Activated naive CD4-positive, alpha-beta T cell (primary cell): ENCODE measurements at places on chromosomes 3 and 15.

DNA sequence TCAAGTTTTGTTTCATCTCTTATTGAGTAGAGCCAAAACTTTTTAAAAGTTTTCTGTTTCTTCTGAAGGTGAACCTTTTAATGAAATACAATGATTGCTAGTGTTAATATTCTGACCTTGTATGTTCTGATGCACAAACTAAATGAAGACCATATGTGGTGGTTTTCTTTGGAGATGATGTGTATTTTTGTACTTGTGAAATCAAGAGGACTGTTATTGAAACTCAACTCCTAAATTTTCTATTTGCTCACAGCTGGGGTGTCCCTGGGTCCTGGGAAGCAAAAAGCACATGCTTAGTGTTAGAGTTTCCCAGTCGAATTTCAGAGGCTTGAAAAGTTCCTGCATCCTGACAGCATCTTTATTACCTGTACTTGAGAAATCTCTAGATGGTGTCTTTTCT lies 1185.8 kb upstream of the ALCAM start:
- no peak for DNase-seq

DNA sequence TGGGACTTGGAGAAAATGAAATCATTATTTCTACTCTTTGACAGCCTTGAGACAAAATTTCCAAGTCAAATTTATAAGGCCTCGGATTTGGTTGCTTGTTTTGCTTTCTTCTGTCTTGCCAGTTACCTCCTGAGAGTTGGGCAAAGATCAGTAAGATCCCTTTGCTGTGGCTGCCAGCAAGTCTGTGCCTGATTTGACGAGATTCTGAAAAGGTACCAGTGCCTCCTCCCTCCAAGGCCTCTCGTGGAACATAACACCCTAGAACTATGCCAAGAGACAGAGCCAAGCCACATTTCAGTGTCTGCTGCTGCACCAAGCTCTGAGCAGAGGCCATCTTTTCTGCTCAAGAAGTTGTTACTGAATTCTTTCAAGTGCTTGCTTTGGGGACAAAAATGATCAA lies 61.0 kb downstream of the GTPBP8 start:
- no peak for DNase-seq

GRCh38 chr3:60630953-60631352 lies 620.3 kb downstream of the FHIT start:
- DNase-seq = no peak

DNA sequence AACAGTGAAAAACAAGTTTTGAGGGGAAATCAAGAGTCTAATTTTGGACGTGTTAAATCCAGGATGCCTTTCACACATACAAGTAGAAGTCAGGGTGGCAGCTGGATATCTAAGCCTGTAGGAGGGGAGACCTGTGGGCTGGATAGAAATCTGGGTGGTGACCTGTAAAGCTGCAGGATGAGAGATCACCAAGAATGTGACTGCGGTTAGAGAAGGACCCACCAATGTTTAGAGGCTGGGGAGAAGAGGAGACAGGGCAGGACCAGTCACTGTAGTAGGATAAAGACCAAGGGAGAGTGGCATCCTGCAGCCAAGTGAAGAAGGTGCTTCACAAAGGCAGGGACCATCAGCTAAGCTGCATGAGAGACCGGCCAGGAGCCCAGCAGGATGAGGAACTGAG lies 36.2 kb downstream of the MRAS start:
- DNase-seq = no peak

- no peak for DNase-seq
Observed at GRCh38 chr3:116007000-116007399, 383.7 kb downstream of the GAP43 start.

GRCh38 chr3:69164296-69164695 lies 41.9 kb upstream of the LMOD3 start:
- no peak for DNase-seq

DNA sequence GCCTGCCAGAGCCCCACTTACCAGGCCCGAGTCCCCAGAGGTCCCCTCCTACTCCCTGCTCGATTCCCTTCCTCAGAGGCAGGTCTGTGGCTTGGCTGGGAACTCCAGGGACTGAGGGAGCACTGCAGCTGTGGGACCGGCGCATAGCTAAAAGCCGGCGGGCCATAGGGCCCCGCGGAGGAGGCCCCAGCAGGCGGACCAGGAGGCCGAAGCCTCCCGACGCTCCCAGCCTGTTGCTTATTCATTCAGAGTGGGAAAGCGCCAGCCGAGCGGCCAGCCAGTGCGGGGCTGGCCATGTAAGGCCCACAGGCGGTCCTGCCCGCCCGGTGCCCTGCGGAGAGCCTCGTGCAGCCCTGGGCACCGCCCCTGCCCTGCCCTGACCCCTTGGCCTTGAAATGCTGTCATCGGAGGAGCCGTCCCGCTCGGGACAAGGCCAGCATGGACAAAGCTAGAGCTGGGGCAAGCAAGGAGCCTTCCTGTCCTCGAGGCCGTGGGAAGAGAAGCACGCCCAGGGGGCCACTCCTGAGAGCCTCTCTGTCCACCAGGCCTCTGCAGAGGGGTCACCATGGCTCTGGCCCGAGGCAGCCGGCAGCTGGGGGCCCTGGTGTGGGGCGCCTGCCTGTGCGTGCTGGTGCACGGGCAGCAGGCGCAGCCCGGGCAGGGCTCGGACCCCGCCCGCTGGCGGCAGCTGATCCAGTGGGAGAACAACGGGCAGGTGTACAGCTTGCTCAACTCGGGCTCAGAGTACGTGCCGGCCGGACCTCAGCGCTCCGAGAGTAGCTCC lies at the start of gene LOXL1:
Gene LOXL1 (plus strand): TSS at position 244 of the 784 bp plus-strand sequence. CDS start 322 bp downstream, at position 566.
- no peak for DNase-seq

DNA sequence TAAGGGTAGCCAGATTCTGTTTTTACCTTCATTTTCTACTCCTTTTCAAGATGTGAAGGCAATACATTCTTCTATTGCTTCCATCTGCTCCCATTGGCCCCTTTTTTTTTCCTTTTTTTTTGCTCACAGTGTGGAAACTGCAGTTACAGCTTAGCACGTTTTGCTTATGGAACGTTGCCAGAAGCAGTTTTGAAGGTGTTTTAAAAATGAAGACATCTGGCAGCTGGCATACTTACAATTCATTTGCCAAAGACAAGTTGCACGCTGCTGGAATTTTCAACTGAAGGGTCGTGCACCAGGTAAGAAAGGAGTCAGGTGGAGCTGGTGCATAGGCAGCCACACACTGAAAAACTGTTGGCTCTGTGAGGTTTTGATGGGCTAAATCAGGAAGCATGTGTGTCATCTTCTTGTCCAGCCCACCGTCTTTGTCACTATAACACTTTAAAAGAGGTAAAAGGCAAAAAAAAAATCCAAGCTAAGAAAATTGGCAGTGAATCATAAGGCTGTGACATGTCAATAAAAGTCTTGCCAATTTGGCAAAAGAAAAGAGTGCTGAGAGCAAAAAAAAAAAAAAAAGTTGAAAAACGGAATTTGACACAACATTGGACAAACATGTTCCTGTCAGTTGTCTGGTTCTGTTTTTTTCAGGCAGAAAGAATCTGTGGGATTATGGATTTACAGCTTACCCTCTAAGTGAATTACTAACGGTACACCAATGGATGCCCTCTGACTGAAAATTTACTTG lies 225.4 kb upstream of the SOX2 start:
- no peak for DNase-seq
